ENCODE measurements at places on chromosomes 1 and 21.

- no peak for DNase-seq
These were observed 4.4 kb upstream of the HMGN1 start for GRCh38 chr21:39353295-39353694.

- DNase-seq = no peak
These were observed 5.6 kb downstream of the RNF2 start for GRCh38 chr1:185050823-185051451.

- DNase-seq = no peak
These were observed 31.6 kb downstream of the CAPZB start for GRCh38 chr1:19453741-19454201.

- DNase-seq = no peak
These were observed 443.9 kb downstream of the KIF26B start for GRCh38 chr1:245598524-245599305.

- DNase-seq = no peak
These were observed 32.4 kb upstream of the ZNF124 start for GRCh38 chr1:247204177-247204647.

- no peak for DNase-seq
These were observed 41.4 kb upstream of the CCDC190 start for GRCh38 chr1:162902416-162902815.

DNA sequence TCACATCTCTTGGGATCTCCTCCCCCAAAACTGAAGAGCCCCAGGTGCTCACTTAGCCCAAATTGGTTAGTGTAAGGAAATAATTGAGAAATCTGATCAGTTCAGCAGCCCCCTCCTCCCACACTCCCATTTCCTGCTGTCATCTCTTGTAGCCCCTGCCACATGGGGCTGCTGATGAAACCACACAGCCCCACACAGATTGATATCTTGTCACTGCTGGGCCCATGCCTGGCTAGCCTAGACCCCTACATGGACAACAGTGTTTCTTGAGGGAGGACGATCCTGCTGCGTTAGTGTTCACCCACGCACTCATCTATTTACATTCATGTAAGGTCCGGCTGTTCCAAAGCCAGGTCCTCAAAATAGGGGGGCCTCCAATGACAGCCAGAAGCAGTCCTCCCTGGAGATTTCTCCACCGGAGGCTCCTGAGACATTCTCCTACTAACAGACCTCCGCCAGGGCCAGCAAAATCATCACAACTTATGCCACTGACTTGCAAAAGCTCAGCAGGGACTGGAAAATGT lies 23.9 kb upstream of the RXRG start:
- no peak for DNase-seq

GRCh38 chr1:62327360-62328055 lies 8.3 kb upstream of the KANK4 start:
- DNase-seq = no peak

DNA sequence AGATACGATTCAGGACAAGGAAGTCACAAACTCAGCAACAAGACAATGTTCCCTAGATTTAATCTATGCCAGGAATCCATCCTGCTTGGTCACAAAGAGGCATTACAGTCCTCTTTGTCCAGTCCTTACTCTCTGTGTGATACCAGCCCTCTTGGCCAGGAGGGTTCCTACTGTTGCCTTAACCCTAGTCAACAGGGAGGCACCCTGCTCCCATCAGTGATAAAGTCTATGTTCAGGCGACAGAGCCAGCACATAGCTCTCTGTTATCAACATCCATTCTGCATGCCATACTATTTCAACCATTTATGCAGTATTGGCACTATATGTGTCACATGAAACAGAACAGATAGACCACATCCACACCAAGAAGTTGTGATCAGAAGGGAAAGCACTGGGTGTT lies 4.4 kb upstream of the NPL start:
- DNase-seq = no peak

GRCh38 chr1:118479351-118479750 lies 294.3 kb upstream of the SPAG17 start:
- DNase-seq = no peak

GRCh38 chr1:159556931-159557369 lies 21.1 kb upstream of the OR10J5 start:
- DNase-seq = no peak

GRCh38 chr1:1047963-1048362 lies 26.1 kb downstream of the RNF223 start:
- DNase-seq = no peak

GRCh38 chr1:58293388-58293787 lies 253.1 kb downstream of the OMA1 start:
- DNase-seq = no peak

DNA sequence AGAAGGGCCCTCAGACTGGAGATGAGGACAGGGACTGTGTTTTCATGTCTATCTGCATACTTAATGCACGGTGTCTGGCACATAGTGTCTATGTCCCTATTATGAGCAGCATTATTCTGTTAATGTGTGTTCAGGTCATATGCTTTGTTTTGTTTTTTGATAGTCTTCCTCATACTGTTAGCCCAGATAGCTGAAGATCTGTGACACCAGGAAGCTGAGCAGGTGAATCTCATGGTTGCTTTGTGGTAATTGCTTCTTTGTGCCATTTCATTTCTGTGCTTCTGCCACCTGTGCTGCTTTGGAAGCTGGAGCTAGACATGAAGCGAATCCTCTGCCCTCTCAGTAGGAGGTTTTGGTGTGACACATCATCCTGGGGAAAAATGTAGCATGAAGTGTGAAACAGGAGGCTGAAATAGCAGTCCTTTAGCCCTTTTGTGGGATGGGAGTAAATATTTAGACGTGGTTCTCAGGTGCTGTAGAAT lies 15.8 kb downstream of the SMAP2 start:
- DNase-seq = no peak

DNA sequence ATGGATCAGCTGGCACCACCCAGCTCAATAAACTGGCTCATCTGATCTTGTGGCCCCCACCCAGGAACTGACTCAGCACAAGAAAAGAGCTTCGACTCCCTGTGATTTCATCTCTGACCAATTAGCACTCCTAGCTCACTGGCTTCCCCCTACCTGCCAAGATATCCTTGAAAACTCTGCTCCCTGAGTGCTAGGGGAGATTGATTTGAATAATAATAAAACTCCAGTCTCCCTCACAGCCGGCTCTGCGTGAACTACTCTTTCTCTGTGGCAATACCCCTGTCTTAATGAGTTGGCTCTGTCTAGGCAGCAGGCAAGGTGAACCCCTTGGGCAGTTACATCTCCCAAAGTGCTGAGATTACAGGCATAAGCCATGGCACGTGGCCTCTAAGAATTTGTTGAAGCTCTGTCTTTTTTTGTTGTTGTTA lies 11.8 kb upstream of the RHBDL2 start:
- no peak for DNase-seq

DNA sequence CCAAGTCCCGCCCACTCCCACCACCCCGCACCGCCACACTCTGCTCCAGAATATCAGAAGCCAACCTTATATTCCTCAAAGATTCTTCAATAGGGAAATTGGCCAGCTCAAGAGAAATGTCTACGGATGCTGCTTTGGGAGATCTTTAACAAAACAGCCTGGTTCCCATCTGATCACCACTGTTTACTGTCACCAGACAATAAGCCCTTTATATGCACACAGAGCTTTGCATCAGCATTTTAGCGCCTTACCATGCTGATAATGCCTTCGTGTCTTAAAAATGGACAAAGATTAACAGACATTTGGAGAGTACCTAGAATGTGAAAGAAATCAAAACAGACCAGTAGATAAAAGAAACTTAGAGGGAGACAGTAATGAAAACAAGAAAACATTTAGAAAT lies 141.7 kb upstream of the SYT6 start:
- DNase-seq = no peak

DNA sequence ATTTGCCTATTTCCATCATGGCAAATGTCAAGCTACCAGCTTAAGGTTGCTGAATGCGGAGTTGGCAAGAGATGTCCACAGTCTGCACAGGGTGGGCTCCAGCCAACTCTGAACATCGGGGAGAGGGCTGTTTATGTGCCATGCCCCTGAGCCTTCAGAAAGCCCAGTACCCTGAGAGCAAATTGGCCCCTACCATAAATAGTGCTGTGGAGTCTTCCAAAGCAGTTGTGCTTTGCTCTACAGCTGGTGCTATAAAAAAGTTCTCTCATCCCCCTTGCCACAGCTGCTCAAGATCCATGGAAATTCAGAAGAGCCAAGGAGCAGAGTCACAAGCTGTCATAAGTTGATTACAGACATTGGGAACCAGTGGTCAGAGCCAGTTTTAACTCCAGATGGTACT lies 85.6 kb upstream of the CLDN14 start:
- DNase-seq = no peak
